Endothelial cell of umbilical vein (primary cell): ENCODE measurements at places on chromosomes 3 and 15.
A peak's percentile ranks its signal among the peaks of the same experiment; 100 is the strongest.

DNA sequence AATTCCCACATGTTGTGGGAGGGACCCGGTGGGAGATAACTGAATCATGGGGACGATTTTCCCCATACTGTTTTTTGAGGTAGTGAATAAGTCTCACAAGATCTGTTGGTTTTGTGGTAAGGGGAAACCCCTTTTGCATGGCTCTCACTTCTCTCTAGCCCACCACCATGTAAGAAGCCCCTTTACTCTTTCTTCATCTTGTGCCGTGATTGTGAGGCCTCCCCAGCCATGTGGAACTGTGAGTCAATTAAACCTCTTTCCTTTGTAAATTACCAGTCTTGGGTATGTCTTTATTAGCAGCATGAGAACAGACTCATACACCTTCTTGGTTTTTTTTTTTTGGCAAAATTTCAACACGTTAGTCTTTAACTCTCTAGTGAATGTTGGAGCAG, 18.1 kb downstream of the ARL8B start:
- DNase-seq: no peak

- no peak for DNase-seq
Observed at GRCh38 chr3:66485291-66485968, 15.4 kb downstream of the LRIG1 start.

GRCh38 chr3:121677141-121677540, 16.4 kb upstream of the HCLS1 start:
- DNase-seq: no peak

DNA sequence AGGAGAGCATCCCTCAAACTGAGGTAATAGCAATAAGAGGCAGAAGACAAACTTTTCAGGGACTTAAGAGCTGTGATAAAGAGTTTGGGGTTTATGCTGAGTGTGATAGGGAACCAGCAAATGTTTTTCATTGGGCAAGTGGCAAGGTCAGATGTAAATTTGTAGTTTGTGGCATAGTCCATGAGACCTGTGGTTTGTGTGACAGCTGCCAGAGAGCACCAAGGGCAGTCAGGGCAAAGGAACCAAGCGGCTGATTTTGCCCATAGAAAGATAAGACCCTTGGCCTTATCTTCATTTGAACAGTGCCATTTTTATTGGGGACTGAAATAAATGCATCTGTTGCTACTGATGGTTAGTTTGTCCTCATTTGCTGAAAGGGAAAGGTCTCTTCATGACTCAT, 220.3 kb downstream of the LRRN1 start:
- no peak for DNase-seq

DNA sequence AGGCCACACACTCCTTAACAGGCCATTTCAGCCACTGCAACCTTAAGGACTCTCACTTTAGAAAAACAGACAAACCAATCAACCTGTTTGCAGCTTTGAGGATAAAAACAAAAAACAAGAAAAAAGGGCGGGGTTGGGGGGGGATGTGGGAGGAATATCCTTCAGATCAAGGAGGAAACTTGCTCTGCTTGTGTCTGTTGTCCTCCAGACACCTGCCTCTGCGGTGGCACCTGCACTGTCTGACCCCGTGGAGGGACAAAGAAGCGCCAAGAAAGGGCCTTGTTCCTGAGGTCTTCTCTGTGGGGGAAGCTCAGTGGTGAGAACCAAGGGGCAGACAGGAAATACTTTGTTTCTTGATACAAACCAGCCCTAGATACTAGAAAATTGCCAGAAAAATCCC, 70.5 kb downstream of the POLR2M start:
- DNase-seq: no peak

GRCh38 chr3:110808630-110809029, 263.0 kb upstream of the NECTIN3 start:
- DNase-seq: no peak

DNA sequence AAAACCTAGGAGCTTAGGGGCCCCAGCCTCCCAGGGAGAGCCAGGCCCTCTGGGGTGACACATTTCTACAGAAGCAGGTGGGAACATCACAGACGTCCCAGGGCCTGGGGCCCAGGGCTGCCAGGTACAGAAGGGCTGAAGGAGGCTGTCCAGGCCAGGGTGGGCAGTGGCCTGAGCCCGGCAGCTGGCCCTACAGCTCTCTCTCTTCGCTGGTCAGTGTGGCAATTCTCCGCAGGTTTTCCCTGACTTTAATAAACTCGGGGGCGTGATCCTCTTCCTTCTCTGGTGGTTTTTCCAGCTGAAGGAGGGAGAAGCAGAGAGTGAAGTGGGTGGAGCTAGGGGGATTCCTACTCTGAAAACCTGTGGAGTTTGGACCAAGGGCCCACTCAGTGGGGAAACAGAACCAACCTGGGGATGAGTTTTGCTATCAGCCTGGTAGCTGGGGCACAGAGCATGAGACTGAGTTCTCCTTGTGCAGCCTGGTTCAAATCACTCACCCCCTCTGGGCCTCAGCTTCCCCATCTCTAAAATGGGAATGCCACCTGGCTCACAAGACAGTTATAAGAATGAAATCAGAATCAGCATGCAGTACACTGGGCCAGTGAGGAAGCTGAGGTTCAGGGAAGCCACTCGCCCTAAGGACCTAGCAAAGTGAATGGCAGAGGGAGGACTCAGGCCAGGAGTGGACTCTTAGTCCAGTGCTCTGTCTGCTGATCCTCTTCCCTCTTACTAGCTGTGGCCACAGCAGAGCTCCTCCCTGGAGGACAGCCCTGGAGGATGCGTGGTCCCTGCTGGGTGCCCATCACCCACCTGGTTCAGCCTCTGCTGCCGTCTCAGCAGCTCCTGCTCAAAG, 10.6 kb downstream of the FAM107A start:
- DNase-seq: no peak

- peak; percentile 3 for DNase-seq
Observed at GRCh38 chr15:23687143-23687470, at the start of gene NDN. Gene NDN, minus strand, starts transcription at chr15:23687305. Its CDS starts 88 bp downstream, at chr15:23687217.

- no peak for DNase-seq
Observed at GRCh38 chr3:186318135-186318534, 43.9 kb downstream of the DGKG start.

- no peak for DNase-seq
Observed at GRCh38 chr3:101433652-101434051, 79.4 kb downstream of the SENP7 start.

DNA sequence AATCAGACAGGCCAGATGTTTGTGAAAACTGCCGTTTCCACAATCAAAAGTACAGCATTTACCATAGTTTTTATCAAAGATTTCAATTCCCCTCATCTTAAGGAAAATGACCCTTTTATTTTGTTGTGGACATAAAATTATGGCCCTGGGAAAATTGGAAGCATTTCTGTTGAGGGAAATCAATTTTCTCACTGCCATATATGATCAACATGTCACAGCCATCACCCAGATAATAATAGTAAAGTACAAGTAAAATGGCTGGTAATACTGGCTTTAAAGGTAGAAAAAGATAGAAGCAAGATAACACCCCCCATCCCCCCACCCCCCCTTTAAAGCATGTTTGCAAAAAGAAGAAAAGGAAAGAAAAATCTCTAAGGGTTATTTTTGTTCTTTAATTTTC, 311.7 kb downstream of the WDR72 start:
- DNase-seq: no peak

DNA sequence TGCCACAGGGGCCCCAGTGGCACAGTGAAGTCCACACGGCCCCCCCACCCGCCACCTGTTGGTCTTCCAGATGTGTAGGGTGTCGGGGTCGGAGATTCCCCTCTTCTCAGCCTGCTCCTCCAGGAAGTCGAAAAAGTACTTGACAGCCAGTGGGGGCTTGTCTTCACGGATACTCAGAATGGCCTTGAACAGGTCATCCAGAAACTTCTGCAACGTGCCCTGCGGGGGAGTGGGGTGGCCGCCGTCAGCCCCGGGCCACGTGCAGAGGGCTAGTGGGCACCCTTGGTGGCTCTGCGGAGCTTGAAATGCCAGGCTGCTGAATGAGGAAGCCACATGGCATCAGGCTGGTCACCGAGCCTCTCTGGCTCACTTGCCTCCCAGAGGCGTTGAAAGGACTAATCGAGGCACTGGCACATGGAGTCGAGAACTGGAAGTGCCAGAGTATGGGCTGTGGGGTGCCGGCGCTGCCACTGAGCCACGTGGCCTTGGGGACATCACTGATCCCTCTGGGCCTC, 16.6 kb downstream of the H1-8 start:
- DNase-seq: no peak

- DNase-seq: no peak
Observed at GRCh38 chr15:101043911-101044624, 124.9 kb downstream of the LRRK1 start.

DNA sequence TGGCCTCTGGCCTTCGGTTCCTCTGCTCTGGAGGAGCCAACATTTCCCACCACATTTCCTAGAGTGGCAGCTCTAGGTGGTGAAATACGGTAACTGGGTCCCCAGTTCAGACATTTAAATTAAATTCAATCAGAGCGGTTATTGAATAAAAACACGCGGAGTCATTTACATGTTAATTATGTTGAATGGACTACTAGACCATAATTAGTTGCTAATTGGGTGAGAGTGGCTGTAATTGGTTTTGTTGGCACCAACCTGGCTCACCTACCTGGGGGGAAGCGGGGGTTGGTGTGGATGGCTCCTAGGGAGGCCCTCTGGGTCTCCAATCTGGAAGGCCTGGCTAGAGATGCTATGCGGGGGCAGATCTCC, 12.7 kb downstream of the SEMA3F start:
- no peak for DNase-seq

- no peak for DNase-seq
Observed at GRCh38 chr3:85977615-85978338, 1013.2 kb downstream of the VGLL3 start.

DNA sequence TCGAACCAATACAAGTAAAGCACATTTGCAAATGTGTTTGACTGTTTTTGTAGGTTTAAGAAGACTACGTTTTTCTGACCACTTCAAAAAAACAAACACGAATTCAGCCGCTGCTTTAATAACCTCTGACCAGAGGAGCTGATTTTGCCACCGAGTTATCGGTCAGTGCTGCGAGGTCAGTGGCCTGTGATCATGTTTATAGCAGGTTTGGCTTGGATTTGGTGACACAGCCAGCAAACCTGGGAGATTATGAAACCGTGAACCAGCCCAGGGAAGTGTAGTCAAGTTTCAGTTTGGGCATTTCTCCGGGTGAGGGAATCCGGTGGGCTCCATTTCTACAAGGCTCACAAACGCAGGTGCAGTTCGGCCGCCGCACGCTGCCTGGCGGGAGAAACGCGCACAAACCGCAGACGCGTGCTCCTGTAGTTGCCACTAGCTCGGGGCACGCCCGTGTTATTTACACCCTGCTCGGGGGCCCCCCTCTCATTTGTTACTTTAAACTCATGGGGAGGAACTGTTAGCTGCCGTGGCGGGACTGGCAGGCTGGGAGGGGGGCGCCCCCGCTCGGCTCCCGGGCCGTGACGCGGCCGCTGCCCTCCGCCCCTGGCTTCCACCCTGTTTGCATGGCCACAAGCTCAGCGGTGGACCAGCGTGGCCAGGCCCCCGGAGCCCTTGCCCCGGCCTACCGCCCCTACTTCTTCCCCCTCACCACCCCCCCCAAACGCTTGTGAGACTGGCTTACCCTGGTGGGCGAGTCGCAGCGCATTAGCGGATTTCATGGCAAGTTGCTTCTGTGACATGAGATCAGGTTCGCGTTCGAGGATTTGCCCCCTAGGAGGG, 13.6 kb upstream of the ONECUT1 start:
- no peak for DNase-seq

GRCh38 chr3:25235031-25235430, 193.0 kb upstream of the RARB start:
- DNase-seq: no peak

DNA sequence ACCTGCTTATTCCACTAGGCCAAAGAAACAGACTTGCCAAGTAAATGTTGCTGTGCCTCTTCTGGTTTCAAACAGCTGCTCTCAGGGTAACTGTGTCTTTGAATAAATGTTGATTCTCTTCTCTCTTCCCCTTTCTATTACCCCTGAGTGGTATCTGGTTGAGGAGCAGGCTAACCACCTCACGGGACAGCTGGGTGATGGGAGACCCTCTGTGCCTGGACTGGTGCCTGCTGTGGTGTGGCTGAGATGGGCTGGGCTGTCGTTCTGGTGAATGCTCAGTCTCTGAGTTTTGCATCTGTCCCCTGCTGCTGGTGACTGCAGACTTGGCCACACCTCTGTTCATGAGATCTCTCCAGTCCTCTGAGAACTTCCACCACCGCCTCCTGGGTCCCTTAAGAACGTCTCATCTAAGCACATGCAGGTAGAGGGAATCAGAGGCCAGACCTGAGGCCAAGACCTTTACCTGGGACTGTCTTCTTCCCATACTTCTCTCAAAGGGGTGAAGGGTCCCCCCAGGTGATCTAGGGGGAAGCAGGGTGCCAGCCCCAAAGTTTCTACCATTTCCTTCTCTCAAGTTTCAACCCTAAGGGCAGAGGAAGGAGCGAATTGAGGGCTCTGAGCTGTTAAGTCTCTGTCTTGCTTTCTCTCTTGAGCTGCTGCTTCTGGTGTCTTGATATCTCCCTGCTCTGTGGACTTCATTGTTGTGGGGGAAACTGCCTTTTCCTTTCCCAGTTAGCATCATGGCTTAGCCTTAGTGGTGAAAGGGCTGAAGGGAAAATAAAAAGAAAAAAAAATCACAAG, 252.9 kb downstream of the EBLN2 start:
- DNase-seq: no peak

DNA sequence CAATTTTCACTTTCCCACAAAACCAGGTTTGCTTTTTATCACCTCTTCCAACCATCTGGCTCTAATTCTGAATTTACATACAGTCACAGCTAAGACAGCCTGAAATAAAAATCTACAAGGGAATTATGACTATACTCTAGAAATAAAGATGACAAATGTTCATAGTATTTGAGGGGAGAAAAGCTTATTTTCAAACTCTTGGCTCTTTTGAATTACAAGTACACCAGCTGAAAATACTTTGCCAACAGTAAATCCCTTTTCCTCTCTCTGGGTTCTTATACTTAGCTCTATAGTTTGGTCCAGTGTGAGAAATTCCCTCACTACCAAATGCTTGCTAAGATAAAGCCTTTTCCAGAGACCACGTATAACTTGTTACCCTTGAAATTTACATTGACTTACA, 1037.9 kb downstream of the ROBO1 start:
- no peak for DNase-seq

DNA sequence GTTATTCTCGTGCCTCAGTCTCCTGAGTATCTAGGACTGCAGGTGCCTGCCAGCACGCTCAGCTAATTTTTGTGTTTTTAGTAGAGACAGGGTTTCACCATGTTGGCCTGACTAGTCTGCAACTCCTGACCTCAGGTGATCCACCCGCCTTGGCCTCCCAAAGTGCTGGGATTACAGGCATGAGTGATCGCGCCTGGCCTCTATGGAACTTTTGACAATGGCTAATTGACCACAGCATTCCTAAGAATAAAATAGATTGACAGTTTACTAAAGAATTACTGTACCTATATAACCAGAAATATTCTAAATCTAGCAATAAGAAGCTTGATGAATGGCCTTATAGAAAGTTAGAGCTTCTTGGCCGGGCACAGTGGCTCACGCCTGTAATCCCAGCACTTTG, 51.0 kb upstream of the TRIM42 start:
- DNase-seq: no peak

- peak; percentile 59 for DNase-seq
Observed at GRCh38 chr3:66195347-66195783, 25.4 kb upstream of the SLC25A26 start.

GRCh38 chr3:171760477-171760876, 49.8 kb downstream of the PLD1 start:
- no peak for DNase-seq
